ENCODE measurements at places on chromosomes 16 and 17.

GRCh38 chr17:20032636-20033035 is 23.5 kb downstream of the SPECC1 start:
- no peak for DNase-seq

DNA sequence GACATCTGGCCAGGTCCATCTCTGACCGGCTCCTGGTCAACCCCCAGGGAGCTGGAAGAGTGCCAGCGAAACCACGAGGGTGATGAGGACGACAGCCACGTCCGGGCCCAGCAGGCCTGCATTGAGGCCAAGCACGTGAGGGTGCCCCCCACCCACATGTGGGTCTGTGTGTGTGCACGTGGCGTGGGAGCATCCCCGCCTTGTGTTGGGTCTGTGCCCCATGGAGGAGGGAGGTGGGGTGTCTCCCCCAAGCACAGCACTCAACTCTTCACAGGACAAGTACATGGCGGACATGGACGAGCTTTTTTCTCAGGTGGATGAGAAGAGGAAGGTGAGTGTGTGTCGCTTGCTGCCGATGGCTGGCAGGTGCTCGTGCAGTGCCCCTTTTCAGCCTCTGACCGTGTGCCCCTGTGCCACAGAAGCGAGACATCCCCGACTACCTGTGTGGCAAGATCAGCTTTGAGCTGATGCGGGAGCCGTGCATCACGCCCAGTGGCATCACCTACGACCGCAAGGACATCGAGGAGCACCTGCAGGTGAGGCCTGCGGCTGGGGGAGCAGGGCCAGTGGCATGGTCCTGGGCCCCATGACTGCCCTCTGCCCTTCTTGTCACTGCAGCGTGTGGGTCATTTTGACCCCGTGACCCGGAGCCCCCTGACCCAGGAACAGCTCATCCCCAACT is 1.7 kb downstream of the STUB1 start:
- no peak for DNase-seq

DNA sequence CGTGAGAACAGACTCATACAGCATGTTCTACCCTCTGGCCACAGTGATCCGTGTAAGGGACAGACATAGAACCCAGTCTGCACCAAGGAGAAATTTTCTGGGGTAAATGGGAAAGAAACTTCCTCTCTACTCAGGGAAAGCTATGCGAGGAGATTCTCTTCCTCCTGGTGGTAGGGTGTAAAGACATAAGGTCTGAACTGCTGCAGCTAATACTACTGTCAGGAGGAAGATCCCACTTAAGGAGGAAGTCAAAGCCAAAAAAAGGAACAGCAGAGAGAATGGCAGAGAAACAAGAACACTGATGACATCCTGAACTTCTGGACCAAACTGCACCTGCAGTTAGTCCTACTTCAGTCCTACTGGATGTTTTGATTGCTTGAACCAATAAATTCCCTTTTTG is 7.1 kb upstream of the TM4SF5 start:
- DNase-seq, result no peak

DNA sequence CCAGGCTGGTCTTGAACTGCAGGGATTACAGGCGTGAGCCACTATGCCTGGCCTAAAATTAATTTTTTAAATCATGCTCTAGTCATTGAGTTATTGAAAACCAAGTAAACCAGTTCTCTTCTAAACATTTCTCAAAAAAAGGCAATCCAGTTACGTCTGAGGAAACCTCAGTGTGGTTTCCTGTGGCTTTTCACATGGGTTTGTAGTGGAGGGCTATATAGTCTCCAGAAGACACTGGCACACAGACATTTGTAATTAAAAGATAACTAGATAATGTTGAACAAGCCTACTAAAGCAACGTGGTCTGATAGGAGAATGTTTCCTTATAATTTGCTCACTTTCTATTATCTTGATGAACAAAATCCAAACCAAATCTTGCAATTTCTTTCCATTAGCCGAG is 5.2 kb upstream of the TOB1 start:
- DNase-seq, result no peak

GRCh38 chr16:2778630-2778958 is 1.5 kb upstream of the ELOB start:
- DNase-seq, result no peak

GRCh38 chr17:21183468-21183867 is 30.5 kb downstream of the TMEM11 start:
- DNase-seq, result no peak

DNA sequence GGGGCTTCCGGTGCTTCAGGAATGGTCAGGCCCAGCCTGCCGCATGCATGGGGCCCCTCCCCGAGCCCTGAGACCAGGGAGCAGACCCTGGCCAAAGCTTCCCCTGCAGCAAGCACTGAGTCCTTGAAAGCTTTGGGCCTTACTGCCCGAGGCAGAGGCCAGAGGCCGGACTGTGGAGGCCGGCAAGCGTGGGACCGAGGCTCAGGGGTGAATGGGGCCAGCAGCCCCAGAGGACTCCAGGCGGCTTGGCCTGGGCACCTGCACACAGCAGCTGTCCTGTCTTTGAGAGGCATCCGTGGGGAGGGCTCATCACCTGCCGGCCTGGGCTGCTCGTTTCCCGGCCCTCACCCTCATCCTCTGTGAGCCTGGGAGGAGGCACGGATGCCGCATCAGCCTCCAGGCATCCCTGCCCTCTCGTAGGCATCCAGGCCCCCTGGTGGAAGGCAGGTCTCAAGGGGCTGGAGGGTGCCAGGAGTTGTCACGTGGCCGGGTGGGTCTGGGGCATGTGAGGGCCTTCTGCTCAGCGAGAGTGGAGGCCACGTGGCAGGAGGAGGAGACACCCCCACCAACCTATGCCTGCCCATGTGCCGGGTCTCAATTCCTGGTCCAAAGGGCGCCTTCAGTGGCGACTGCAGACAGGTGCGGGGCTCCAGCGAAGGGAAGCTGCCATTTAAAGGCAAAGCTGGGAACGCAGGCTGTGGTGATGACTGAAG is 31.4 kb downstream of the CACNA1H start:
- no peak for DNase-seq

GRCh38 chr17:78892936-78893379 is 10.0 kb downstream of the CEP295NL start:
- no peak for DNase-seq

GRCh38 chr16:25488435-25488834 is 203.3 kb upstream of the HS3ST4 start:
- DNase-seq, result no peak

GRCh38 chr17:69082696-69083095 is 22.0 kb upstream of the ABCA9 start:
- DNase-seq, result no peak

- DNase-seq, result no peak
Observed at GRCh38 chr16:72502594-72503005, 330.6 kb upstream of the PMFBP1 start.

GRCh38 chr17:68107373-68107772 is 71.8 kb downstream of the KPNA2 start:
- no peak for DNase-seq

DNA sequence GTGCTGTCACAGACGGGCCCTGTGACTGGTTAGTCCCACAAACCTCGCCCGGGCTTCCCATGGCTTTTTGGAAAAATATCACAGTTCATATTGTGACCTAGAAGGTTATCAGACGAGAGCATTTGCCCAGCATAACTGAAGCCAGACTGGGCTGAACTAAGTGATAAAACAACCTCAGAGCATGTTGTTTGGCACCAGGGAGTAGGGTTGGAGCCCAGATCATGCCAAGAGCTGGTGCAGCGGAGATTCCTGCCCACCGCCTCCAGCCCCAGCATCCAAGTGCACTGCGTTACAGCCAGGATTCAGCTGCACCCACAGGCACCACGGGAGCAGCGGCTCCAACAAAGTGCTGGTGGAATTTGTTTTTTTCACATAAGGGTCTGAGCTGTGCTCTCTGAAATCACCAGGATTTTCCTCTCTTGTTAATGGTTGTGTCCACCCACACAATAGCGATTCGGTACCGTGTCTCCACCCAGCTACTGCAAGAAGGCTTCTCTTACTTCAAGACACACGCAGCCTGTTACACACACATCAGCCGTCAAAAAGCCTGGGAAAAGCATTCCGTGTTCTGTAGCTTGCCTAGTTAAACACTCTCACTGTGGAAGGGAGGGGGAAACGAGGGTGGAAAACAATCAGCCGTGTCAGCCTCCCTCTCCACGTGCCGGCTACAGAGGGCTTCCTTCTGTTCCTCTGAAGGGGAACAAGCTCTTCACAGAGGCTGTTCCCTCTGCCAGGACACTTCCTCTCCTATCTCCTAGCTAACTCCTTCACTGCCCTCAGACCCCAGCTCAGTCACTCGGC is 273.8 kb downstream of the C16orf95 start:
- DNase-seq, result no peak

DNA sequence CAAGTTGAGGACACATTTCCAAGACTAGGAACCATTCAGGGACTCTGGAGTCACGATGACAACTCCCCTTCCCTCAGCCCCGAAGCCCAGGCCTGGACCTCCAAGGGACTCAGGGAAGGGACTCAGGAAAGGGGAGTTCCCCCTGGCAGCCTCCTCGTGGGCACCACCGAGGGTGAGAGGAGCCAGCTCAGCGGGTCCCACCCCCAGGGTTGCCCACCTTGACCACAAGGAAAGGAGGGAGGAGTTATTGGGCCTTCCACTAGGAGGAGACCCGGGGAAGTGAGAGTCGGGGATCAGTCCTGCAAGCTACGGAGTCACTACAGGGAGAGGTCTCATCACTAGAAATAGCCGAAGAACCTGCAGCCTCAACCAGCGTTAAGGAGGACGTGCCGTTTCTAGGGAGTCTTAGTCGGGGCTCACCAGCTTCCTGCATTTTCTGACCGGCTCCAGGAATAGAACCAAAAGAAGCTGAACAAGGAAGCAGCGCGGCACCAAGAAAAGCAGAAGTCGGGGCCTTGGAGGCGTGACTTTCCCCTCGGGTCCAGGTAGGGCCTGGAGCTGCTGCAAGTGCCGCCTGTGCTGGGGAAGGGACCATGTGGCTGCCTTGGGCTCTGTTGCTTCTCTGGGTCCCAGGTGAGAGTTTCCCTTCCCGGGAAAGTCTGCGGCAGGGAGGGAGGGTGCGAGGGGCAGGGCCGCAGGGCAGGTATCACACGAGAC is at the start of gene CD300A:
Gene CD300A, plus strand, starts transcription at position 524 of the 717 bp plus-strand sequence. Its CDS starts 70 bp downstream, at position 594.
- DNase-seq, result no peak

GRCh38 chr16:9362050-9362449 is 270.6 kb downstream of the HAPSTR1 start:
- DNase-seq, result no peak

DNA sequence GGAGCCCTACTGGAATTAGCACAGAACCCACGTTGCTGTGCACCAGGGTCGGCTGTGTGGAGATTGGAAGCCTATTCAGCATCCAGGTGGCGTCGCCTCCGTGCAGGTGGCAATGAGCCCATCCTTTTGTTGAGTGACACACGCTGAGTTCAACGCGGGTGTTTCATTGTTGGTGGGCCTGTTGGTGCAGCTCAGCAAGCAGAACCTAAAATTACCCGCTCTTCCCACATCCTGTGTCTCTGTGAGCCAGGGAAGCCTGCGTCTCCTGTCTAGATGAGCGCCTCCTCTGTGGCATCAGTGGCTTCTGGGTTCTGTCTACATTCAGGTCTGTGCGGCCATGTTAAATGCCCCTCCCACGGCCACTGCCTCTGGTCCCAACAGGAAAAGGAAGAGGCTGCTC is 14.5 kb downstream of the CD2BP2 start:
- no peak for DNase-seq

DNA sequence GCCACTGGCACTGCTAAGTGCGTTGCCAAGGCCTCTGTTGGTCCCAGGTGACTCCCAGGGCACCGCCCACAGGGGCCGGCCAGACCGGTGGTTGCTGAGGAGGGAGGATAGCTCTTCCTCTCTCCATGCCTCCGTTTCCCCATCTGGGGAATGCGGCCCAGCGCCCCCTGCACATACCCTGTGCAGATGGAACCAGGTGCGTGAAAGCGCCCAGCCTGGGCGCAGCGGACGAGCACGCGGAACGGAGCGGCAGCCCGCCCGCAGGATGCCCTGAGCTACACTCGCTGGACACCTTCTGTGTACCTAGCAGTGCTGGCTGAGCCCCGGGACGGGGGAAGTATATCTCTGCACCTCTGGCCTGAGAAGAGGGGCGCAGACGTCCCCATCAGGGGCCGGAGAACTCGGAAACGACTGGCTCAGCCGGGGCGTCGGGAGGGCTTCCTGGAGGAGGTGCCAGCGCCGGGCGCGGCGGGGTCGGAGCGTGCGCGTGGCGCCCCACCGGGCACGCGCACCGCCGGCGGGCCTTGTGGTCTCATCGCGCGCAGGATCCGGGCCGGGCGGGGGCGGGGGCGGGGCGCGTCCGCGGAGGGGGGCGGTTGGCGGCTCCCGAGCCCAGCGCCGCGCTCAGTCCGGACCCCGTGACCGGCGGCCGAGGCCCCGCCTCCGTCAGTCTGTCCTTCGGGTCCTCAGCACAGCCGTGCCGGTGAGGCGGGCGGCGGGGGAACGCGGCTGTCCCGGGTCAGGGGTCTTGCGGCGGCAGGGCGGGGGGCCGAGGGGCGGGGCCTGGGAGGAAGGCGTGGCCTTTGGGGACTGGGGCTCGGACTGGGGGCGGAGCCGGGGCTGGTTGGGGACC is at the start of the genes CCDC78 and HAGHL:
Gene CCDC78, minus strand, starts transcription at position 6 of the 853 bp plus-strand sequence. CDS start 76 bp downstream, outside the sequence.
Gene HAGHL, plus strand, starts transcription at position 669 of the 853 bp plus-strand sequence. CDS start 404 bp downstream, outside the sequence.
- DNase-seq, result no peak

DNA sequence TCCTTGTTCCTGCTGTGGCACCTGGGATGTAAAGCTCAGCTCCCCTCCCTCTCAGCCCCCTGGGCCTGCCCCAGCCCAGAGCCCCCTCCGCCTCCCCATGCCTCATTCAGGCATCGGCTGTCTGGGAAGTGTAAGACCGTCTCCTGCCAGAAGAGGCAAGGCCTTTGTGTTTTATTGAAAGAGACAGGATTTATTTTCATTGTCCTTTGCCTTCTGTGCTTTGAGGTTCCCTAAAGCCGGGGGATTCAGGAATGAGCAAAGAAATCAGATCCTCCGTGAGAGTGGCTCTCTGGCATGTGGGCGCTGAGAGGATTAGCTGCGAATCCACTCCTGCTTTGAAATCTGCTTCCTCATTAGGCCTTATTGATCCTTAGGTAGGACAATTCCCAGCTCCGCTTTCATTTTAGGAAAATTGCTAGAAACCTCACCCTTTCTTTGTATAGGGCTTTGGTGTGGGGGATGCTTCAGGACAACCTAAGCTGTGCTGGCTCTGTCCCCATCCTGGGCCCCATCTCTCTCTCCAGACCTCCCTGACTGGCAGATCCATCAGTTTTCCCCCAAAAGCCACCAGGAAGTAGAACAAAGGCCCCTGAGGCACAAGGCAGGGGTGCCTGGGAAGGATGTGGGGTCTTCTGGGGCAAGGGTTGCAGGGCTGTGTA is 211.5 kb upstream of the TNRC6C start:
- no peak for DNase-seq

- DNase-seq, result no peak
Observed at GRCh38 chr17:28347261-28347891, 10.0 kb downstream of the POLDIP2 start.

DNA sequence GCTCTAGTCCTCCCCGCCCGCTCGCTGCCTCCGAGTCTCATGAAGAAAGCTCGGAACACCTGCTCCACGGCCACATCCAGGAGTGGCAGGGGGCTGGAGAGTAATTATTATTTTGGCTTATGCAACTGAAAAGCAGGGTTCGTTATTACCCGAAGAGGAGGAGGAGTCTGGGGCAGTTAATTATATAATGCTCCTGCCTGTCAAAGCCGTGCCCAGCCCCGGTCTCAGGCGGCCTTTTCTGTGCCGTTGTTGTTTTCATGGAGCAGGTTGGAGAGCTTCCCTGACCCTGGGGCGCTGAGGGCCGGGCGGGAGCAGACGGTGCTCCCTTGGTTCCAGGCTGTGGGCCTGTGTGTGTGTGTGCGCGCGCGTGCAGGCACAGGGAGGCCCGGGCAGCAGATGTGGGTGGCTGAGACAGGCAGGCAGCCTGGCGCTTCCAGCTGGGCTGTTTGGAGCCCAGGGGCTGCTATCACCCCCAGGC is 2.4 kb downstream of the JPH3 start:
- DNase-seq, result no peak

Data from GOT3 (cell line).